ENCODE measurements at places on chromosomes 5 and 9.

GRCh38 chr5:174008922-174009321 lies 20.0 kb downstream of the C5orf47 start:
- no peak for DNase-seq

DNA sequence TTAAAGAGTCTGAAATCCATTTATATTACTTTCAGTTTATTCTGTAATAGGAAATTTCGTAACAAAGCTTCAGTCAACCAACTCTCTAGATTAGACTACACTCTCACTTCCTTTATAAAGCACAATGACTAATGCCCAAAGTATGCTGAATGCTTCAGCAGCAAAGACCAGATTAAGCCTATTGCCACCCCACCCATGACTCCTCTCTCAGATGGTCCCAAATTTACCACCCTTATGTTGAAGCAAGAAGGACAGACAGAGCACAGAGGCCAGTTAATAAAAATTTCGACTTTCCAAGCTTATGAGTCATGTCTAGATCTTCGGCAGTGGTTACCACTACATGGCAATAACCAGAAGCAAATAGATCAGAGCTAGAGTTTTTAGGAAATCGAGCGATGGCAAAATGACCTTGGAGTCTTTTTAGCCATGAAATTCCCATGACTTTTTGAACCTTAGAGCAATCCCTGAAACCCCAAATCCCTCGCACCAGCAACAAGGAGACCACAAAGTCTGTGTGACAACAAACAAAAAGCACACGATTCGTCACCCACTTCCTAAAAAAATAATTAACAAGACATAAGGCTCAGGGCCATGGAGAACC lies 287.8 kb upstream of the RASA1 start:
- DNase-seq: no peak

- DNase-seq: no peak
Measured at GRCh38 chr9:117464941-117465616, 50.2 kb upstream of the ASTN2 start.

- DNase-seq: no peak
Measured at GRCh38 chr9:84481636-84482218, 141.2 kb upstream of the SLC28A3 start.

GRCh38 chr5:93582677-93583438 lies at the start of gene NR2F1:
Gene NR2F1 (plus strand): TSS chr5:93583222. CDS start chr5:93585024, 1,802 bp downstream.
- DNase-seq: peak; percentile 79

GRCh38 chr5:1019001-1019905 lies 10.7 kb downstream of the NKD2 start:
- no peak for DNase-seq

All from hematopoietic multipotent progenitor cell treated with erythropoietin and hydrocortisone succinate and interleukin-3 and kit ligand, for 15 days (in vitro differentiated cells).